GOT3 (cell line): ENCODE measurements at places on chromosomes 1 and 21.

DNA sequence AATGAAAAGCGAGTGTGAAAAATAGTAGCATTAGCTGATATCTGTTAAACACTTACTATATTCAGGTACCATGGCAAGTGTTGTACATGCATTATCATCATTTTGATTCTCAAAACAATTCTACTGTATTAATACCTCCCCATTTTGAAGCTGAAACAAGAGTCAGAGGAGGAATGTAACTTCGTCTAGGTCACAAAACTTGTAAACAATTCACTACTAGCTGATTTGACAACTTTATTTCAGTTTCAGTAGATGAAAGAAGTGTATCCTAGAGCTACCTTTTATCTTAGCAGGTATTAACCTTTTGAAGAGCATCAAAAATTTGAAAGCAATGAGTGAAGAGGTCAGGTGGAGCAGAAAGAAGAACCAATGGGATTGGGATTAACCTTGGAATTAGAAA, 1.6 kb downstream of the CD84 start:
- DNase-seq: no peak

GRCh38 chr1:115324649-115325420, 13.2 kb downstream of the NGF start:
- DNase-seq: no peak

DNA sequence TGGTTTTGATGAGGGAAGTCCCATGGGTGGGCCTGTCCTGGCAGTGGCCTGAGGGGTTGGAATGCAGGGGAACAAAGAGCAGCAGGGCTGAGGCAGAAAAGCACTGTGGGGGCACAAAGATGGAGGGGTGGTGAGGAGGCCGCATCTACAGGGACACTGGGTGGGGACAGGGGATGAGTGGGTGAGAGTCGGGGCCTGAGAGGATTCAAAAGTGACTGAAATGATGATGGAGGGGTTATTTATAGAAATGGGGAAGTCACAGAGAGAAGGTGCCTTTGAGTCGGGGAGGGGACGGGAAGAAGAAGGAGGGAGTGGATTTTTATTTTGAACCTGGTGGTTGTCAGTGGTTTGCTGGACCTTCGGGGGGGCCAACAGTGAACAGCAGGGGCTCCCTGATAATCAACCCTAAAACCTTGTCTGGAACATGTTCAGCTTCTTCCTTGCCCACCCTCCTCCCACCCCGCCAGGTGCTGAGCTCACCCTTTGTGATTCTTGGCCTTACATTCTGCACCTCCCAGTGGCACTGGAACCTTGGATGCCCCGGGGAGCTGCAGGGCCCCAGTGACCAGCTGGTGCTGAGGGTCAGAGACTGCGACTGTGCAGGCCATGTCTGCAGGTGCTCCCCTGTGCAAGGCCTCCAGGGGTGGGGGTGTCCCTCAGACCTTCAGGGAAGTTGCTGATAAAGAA, 42.9 kb downstream of the IER5 start:
- no peak for DNase-seq

- DNase-seq: no peak
Measured at GRCh38 chr1:172663732-172664131, 4.8 kb downstream of the FASLG start.

- no peak for DNase-seq
Measured at GRCh38 chr1:107941123-107941522, 23.9 kb downstream of the VAV3 start.

- no peak for DNase-seq
Measured at GRCh38 chr21:30072496-30072895, 94.1 kb downstream of the CLDN17 start.

- no peak for DNase-seq
Measured at GRCh38 chr21:42581336-42581992, 67.8 kb downstream of the SLC37A1 start.
